Naive thymus-derived CD8-positive, alpha-beta T cell (primary cell): ENCODE measurements at places on chromosomes 2 and 18. TPM values are rescaled to one million over a fixed set of nuclear protein-coding genes. Genes with fewer than 3 reads are reported as not detected.

GRCh38 chr2:85673716-85674375, 5.8 kb upstream of the SFTPB start:
- peaks cover 1% of the 10 kb centered on the region for H3K4me1 ChIP-seq
- no peaks in the 10 kb centered on the region for H3K27me3 ChIP-seq
- no peak for DNase-seq
- no peak overlapping the region for H3K27ac ChIP-seq
- H3K4me3 ChIP-seq, result no peak overlapping the region

FHOD3 gene
- not detected for total RNA-seq

DNA sequence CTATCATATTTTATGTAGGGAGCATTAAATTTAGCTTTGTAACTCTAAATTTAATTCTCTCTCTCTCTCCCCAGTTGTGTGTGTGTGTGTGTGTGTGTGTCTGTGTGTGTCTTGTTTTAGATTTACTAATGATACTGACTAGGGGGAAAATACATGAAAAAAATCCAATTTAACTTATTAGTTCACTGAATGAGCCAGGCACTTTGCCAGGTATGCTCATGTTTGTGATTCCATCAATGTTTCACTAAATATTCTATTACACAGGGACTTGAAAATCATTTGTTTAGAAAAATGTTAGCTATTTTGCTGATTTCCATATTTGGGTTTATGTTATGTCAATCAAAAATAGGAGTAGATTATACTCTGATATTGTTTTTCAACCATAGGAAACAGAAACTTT, 203.7 kb upstream of the ZNF804A start:
- H3K36me3 ChIP-seq, result no peaks in the 10 kb centered on the region
- H3K27me3 ChIP-seq, result no peaks in the 10 kb centered on the region
- no peaks in the 10 kb centered on the region for H3K4me1 ChIP-seq
- DNase-seq, result no peak
- no peak overlapping the region for H3K27ac ChIP-seq

GRCh38 chr18:51878724-51879123, 461.3 kb upstream of the DCC start:
- H3K27ac ChIP-seq, result no peak overlapping the region
- H3K27me3 ChIP-seq, result no peaks in the 10 kb centered on the region
- H3K36me3 ChIP-seq, result no peaks in the 10 kb centered on the region
- no peak for DNase-seq
- H3K4me3 ChIP-seq, result no peak overlapping the region
- H3K4me1 ChIP-seq, result no peaks in the 10 kb centered on the region

GRCh38 chr2:236903978-236904377, 181.7 kb upstream of the COPS8 start:
- no peaks in the 10 kb centered on the region for H3K36me3 ChIP-seq
- no peak overlapping the region for H3K4me3 ChIP-seq
- no peak overlapping the region for H3K27ac ChIP-seq
- no peaks in the 10 kb centered on the region for H3K4me1 ChIP-seq
- H3K27me3 ChIP-seq, result peaks cover 43% of the 10 kb centered on the region

NCKAP1 gene
- total RNA-seq, result 0.42 TPM

PLGLB1 gene
- total RNA-seq, result 23.6 TPM

DNA sequence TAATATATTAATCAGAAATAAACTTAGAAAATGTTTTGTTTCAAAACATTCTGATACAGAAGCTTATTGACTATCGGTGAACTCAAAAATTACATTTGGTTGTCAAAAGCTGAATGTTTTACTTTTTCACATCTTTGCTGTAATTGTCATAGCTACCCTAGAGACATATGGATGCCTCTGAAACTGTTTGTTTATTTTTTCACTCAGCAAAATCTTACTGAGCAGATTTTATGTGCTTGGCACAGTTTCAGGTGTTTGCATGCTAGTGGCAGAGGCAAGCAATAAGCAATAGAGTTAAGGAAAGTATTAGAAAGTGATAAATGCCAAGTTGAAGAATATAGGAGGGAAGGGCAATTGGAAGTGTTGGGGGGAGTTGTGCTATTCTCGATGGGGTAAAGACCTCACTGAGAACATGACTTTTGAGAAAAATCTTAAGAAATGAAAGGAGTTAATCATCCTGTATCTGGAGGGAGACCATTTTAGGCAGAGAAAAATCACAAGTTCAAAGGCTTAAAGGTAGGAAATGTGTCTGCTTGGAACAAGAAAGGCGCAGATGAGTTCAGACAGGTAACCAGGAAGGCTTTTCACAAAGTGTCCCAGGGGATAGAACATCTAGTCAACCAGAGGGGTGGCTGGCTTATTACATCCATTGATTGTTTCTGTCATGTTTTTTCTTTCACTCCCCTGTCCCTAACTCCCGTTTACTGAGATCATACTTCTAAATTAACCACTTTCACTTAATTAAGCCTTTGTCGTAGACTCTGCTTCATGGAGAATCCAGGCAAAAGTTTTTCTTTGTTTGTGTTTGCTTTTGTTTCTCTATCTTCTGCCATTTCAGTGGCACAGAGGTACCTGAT, 27.2 kb upstream of the COBLL1 start:
- no peaks in the 10 kb centered on the region for H3K36me3 ChIP-seq
- peaks cover 4% of the 10 kb centered on the region for H3K27me3 ChIP-seq
- no peak for DNase-seq
- no peak overlapping the region for H3K4me3 ChIP-seq

DNA sequence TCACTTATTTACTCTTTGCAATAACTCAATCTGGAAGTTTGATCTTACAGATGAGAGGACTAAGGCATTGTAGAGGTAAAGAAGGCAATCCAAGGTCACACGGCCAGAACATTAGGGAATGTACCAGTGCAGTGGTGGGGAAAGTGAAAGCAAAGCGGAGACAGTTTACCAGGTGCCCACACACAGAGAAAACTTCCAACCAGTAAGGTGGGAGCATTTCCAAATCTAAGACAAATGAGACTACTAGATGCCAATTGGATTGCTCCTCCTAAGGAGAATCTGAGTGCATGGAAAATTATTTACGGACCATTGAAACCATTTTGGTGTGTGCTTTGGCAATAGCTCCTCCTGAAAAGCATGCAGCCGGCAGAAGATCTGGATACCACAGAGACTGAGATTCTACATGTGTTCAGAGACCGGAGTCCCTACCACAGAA, 34.9 kb downstream of the SLC20A1 start:
- no peaks in the 10 kb centered on the region for H3K36me3 ChIP-seq
- H3K4me1 ChIP-seq, result no peaks in the 10 kb centered on the region
- H3K27me3 ChIP-seq, result no peaks in the 10 kb centered on the region
- H3K27ac ChIP-seq, result no peak overlapping the region
- no peak for DNase-seq

CCDC74B gene
- total RNA-seq, result 0.49 TPM

GRCh38 chr2:205494537-205495235, 187.6 kb upstream of the NRP2 start:
- H3K36me3 ChIP-seq, result peaks cover 4% of the 10 kb centered on the region
- H3K4me1 ChIP-seq, result no peaks in the 10 kb centered on the region
- no peak overlapping the region for H3K4me3 ChIP-seq
- H3K27ac ChIP-seq, result no peak overlapping the region

MTCL1 gene
- 0.41 TPM for total RNA-seq

GRCh38 chr2:43219383-43220228, 6.8 kb downstream of the ZFP36L2 start:
- peak; percentile 73 for DNase-seq
- H3K4me3 ChIP-seq, result peak overlapping the region; percentile 96
- H3K27me3 ChIP-seq, result peaks cover 3% of the 10 kb centered on the region

EFHD1 gene
- 4.3 TPM for total RNA-seq

- DNase-seq, result no peak
- H3K36me3 ChIP-seq, result no peaks in the 10 kb centered on the region
- H3K4me3 ChIP-seq, result peak overlapping the region; percentile 59
- H3K27ac ChIP-seq, result peak overlapping the region; percentile 99
- H3K27me3 ChIP-seq, result no peaks in the 10 kb centered on the region
These were observed 1.9 kb downstream of the GLB1L start for GRCh38 chr2:219243291-219243761.

GRCh38 chr2:120224256-120224655, 1.1 kb upstream of the TMEM185B start:
- no peaks in the 10 kb centered on the region for H3K27me3 ChIP-seq
- DNase-seq, result no peak
- H3K4me3 ChIP-seq, result peak overlapping the region; percentile 88
- peak overlapping the region; percentile 96 for H3K27ac ChIP-seq

CFC1 gene
- not detected for total RNA-seq

DNA sequence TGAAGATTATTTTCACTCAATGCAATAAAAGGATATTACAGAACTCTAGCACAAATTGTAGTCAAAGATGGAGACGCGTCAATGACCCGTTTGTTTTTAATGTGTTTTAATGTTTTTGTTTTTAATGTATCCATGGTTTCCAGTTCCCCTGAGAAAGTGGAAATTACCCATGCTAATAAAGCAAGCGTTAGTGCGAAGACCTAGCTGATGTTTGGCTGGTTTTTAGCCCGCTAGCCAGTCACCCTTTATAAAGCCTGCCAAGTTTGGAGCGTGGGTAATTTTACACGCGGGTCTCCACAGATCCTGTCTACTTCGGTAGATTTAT, 430 bp upstream of the CHMP1B start:
- peaks cover 41% of the 10 kb centered on the region for H3K4me1 ChIP-seq
- H3K36me3 ChIP-seq, result peaks cover 4% of the 10 kb centered on the region
- peak overlapping the region; percentile 100 for H3K27ac ChIP-seq
- DNase-seq, result no peak
- peak overlapping the region; percentile 100 for H3K4me3 ChIP-seq

- no peak overlapping the region for H3K4me3 ChIP-seq
- peaks cover 22% of the 10 kb centered on the region for H3K27me3 ChIP-seq
- no peaks in the 10 kb centered on the region for H3K36me3 ChIP-seq
These were observed 66.1 kb downstream of the MARCO start for GRCh38 chr2:119008108-119008507.

- H3K27me3 ChIP-seq, result no peaks in the 10 kb centered on the region
- H3K4me3 ChIP-seq, result no peak overlapping the region
- peak overlapping the region; percentile 69 for H3K27ac ChIP-seq
- no peaks in the 10 kb centered on the region for H3K36me3 ChIP-seq
- DNase-seq, result no peak
- H3K4me1 ChIP-seq, result no peaks in the 10 kb centered on the region
These were observed 99.4 kb upstream of the NCK2 start for GRCh38 chr2:105645031-105645937.

DNA sequence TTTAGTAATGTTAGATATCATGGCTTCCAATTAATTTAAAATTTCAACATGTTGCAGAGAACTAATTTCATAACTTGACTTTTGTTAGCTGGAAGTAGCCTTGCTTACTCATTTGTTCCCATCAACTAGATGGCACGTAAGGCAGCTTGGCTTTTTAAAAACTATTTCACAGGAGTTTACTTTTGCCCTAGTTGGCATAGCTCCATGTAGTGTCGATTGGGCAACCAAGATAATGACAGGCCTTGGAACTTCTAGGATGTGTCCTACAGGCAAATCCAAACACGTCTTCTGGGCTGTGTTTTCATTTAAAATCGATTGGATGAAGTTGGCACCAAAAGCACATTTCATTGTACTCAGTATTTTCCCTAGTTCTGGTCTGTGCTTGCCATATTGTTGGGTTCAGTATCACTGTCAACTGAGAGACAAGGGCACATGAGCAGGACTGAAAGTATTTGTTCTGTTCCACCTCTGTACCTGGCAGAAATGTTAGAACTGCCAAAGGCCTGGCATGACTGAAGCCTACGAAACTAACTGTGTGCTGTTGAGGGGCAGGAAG, 29.4 kb downstream of the HADHB start:
- no peaks in the 10 kb centered on the region for H3K27me3 ChIP-seq
- no peak for DNase-seq
- no peak overlapping the region for H3K27ac ChIP-seq
- no peaks in the 10 kb centered on the region for H3K4me1 ChIP-seq

TGFA gene
- 1.5 TPM for total RNA-seq

DNA sequence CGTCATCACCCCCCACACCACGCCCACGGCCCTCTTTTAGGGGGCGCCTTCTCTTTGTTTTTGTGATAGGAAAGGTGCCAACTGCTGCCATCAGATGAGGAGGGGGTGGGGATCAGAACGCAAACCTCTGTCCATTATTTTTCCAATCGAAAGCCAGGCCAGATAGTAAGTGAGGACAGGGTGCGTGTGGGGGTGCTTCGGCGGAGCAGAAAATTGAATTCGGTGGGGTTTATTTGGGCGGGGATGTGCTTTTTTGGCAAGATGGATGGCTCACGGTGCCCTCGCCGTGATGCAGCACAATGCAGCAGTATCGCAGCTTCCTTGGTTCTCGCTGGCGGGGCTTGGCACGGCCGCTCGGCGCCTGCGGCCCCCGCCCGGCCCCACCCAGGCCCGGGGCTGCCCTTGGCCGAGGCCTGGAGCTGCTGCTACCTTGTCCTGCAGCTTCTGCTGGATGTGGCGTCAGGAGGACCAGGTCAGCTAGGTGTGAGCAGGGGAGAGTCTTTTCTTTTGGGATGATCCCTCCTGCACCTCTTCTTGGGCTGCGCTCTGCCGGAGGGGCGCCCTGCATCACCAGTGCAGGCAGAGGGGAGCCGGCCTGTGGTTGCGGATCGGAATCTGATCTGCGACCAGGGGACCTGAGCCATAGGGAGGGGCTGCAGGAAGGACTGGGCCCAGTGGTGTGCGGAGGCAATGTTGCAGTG, 1.3 kb downstream of the SPTBN1 start:
- no peak for DNase-seq
- peaks cover 9% of the 10 kb centered on the region for H3K4me1 ChIP-seq
- H3K36me3 ChIP-seq, result no peaks in the 10 kb centered on the region
- peaks cover 41% of the 10 kb centered on the region for H3K27me3 ChIP-seq
- peak overlapping the region; percentile 80 for H3K4me3 ChIP-seq
- no peak overlapping the region for H3K27ac ChIP-seq

CXCR4 gene
- total RNA-seq, result 366 TPM

DNA sequence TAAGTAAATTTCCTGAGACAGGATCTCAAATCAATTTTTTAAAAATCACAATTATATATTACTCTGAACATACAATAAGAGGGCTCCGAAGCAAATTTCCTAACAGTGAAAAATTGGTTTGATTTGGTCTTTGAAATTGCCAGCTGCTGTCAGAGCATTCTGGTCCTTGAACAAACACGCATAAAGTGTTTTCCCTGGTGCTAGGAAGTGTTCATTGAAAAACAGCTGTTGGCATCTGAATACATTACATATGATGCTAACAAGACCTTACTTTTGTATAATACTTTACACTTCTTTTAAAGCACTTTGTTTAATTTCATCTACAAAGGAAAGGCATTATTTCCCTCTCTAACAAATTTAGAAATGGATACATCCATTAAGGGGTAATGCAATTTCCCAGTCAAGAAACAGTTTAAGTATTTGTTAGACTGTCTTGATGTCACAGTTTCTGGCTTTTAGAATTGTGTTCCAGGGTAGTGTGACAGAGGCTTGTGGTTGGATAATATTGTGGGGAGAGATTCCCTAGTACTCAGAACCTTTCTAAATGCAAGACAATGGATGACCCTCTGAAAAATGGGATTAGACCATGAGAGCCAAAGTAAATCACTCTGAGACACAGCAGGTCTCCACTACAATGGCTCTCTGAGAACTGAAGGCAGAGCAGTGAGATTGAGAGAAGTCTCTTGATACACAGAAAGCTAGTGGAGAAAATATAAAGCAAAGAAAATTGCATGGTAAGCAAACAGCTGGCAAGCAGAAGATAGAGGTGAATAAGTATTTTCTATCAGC, 299.0 kb downstream of the TRIB2 start:
- H3K4me1 ChIP-seq, result no peaks in the 10 kb centered on the region
- no peak for DNase-seq
- no peak overlapping the region for H3K27ac ChIP-seq
- H3K36me3 ChIP-seq, result no peaks in the 10 kb centered on the region
- H3K27me3 ChIP-seq, result peaks cover 45% of the 10 kb centered on the region
